ENCODE measurements at places on chromosomes 16 and 17. TPM values are rescaled to one million over a fixed set of nuclear protein-coding genes. Genes with fewer than 3 reads are reported as not detected.

- no peak for DNase-seq
Observed at GRCh38 chr17:29078183-29079045, 35.5 kb downstream of the PIPOX start.

DNA sequence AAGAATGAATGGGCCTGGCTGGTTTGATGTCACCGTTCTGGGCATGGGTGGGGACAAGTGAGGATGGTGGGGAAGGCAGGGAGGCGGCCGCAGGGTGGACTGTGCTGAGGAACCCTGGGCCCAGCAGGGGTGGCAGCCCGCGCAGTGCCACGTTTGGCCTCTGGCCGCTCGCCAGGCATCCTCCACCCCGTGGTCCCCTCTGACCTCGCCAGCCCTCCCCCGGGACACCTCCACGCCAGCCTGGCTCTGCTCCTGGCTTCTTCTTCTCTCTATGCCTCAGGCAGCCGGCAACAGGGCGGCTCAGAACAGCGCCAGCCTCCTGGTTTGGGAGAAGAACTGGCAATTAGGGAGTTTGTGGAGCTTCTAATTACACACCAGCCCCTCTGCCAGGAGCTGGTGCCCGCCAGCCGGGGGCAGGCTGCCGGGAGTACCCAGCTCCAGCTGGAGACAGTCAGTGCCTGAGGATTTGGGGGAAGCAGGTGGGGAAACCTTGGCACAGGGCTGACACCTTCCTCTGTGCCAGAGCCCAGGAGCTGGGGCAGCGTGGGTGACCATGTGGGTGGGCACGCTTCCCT lies 6.5 kb upstream of the SERPINF1 start:
- no peak for DNase-seq

Gene FOXC2
- polyA plus RNA-seq = not detected

DNA sequence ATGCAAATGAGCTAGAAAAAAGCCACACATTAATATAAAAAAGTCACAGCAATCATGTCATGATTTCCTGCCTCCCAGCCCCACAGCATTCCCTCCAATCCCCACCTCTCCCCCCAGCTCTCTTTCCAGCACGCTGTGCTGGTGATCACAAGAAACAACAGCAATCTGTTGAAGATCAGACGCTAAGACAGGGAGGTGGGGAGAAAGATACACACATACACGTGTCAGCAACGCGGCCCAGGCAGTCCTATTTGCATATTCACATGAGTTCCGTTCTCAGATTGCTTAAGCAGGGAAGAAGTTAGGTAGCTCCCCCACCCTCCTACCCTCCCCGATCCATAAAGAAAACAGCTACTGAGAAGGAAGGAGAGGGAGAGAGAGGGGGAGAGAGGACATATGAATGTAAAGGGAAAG lies 405.5 kb upstream of the PSMD7 start:
- DNase-seq = no peak

- no peak for DNase-seq
Observed at GRCh38 chr17:17989618-17990017, 17.0 kb downstream of the DRC3 start.

DNA sequence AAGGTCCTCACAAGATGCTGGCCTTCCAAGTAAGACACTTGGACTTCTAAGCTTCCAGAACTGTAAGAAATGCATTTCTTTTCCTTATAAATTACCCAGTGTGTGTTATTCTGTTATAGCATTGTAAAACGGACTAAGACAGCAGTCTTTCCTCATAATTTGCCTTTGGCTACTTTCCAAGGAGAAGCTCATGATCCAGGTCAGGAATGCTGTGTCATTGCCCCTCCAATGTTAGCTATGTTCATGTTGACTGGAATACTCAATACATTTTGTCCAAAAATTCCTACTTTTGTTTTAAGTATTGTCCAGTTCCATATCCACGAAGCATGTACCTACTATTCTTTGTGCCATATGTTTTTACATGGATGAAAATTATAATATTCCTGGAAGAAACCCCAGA lies 234.6 kb downstream of the HS3ST3A1 start:
- no peak for DNase-seq

GRCh38 chr16:27945233-27945973 lies 118.1 kb downstream of the GSG1L start:
- no peak for DNase-seq
